ENCODE measurements at places on chromosomes 1 and 21.

- DNase-seq, result no peak
These were observed 55.6 kb downstream of the SSX2IP start for GRCh38 chr1:84634536-84635205.

- no peak for DNase-seq
These were observed 6.0 kb downstream of the TOR1AIP1 start for GRCh38 chr1:179888071-179888470.

- no peak for DNase-seq
These were observed 311.5 kb upstream of the DEPDC1 start for GRCh38 chr1:68808351-68808750.

DNA sequence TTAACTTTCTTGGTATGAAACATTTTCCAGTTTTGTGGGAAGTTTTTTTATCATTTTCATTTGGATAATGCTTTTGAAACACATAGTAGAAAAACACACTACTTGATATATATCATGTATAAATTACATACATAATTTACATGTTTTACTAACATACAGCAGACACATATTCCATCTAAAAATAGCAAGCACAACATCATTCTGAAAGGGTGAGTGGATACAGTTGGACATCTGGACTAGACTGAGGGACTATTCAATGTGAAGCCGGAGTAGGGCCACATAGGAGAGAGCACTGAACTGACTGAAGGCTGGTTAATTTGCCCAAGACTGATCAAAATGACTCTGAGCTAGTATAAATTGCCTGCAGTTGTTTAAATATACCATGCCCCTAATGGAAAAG is 11.7 kb downstream of the CDKN2C start:
- no peak for DNase-seq

GRCh38 chr1:228905701-228906101 is 170.4 kb downstream of the RHOU start:
- no peak for DNase-seq

DNA sequence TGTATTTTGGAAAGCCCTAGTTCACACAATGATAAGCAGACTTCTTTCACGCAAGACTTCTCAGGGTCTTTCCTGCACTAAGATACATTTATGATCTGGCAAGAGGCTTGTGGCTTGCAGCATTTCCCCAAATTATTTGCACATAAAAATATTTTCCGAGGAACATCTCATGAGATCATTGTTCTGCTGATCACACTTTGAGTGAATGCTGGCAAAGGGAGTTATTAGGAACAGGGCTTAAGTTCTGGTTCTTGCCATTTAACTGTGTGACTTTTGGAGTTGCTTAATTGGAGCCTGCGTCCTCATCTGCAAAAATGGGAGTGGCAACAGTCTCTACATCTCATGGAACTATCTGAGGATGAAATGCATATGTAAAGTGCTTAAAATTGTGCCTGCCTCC is 50.2 kb downstream of the GADD45A start:
- no peak for DNase-seq

- no peak for DNase-seq
These were observed 99.6 kb upstream of the FBXO28 start for GRCh38 chr1:224014330-224014649.

DNA sequence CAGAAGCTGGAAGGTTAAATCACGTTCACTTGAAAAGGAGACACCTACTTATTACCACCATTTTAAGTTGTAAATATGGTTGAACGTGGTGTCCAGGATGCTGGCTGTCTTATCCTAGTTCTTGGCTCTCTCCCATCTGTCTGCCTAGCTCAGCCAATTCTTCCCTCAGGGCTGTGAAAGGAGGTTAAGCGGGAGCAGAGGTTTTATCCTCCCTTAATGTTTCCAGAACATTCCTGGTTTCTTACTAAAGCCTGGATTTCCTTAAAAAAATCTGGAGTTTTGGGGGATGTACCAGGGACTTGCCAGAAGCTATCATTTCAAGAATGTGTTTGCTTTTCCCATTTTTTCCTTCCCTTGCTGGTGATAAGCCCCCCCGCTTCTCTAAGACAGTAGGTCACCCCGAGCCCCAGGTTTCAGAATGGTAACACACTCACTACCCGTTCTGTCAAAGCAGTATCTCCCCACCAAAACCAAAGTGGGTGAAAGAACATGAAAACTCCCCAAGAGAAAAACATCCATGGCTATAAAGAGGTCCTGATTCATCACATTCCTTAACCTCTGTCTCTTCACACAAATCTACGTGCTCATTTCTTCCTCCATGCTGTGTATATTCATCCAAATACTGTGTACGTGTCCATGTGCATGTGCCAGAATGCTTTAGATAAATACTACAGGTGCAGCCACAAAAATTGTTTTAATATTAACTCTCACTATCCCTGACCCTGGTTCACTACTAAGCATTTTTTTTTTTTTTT is 114.7 kb downstream of the MAP3K21 start:
- DNase-seq, result no peak

DNA sequence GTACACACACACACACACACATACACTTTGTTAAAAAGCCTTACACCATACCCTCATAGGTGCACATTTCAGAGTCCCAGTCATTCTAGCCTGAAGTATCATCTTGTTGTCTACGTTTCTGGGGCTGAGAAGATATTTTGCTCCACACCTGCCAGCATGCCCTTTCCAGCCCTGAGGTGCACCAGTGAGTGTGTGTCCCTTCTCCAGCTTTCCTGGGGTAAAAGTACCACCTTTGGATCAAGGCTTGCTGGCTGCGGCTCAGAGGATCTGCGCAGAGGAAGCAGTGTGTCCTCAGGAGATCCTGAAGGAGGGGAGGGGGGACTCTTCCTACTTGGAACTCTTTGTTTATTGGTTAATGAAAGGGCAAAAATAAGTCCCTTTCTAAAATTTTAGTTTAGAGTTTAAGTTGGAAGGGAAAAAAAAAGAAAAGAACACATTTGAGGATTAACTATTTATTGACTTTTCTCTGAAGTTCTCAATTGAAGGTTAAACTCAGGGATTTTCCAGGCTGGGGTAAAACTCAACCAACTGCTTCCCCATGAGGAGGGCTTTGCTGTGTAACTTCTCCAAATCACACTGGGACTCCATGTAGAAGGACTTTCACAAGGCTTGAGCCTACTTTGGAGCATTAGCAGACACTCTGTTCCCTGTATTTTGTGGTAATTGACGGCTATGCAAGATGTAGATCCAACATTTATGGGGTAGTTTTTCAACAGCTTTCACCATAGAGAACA is 200.3 kb upstream of the SGIP1 start:
- DNase-seq, result no peak

DNA sequence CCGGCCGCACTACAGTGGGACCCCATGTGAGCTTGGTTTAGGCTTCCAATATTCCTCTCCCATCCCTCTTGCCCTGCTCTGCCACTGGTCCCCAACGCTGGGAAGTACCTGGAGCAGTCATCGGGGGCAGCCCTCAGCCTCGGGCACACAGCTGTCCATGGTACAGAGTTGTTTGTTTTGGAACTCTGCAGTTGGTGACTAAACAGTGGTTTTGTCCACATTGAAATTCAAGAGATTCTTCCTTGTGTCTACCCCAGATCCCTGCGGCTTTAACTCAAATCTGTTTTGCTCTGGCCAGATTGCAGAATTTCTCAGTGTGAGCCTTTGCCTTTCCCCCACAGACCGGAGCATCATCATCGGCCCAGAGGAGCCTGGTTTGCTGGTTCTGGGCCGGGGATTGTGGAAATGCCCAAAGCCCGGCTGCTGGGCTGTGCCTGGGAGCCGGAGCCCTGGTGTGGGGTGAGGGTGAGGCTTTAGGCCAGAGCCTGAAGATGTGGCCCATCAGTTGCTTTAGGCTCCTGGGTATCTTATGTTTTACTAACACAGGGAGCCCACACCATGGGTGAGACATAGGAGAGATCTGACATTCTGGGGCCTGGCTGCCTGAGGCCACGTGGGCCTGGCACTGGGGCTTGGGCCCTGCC is 93.2 kb downstream of the ARHGEF10L start:
- no peak for DNase-seq

GRCh38 chr1:63703701-63704107 is 70.1 kb upstream of the ROR1 start:
- DNase-seq, result no peak

- no peak for DNase-seq
These were observed 207.2 kb downstream of the PTGER3 start for GRCh38 chr1:70840260-70840953.

GRCh38 chr1:214712737-214713136 is 109.7 kb downstream of the CENPF start:
- DNase-seq, result no peak

- DNase-seq, result no peak
These were observed 82.7 kb upstream of the ABCD3 start for GRCh38 chr1:94335447-94335846.

DNA sequence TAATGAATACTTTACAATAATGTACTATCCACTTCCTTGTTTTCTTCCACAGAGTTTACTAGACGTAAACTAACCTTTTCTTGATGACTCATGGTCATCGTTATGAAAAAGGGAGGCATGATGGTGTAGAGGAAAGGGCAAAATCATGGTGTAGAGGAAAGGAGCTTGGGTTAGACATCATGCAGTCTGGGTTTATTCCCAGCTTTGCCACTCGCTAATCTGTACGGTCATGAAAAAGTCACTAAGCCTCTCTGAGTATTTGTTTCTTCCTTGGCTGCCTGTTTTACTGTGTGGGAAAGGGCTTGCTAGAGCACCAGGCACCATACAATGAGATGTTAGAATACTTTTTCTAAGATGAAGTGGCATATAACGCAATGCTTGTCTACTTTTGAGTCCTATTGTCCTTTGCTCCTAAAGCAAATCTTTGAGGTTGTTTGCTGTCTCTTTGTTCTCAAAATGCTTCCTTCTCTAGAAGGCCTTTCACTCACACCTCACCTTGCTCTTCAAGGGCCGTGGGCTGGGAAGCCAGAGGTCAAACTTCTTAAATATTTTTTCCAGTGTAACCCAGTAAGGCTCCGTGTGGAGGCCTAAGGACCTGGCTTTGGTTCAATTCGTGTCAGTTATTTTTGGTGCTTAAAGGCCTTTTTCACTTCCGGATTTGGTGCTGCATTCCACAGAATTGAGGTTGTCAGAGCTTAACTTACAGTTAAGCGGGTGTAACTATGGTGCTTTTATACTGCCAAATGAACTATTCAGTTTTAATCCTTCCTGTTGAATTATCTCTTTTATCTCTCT is 9.9 kb upstream of the ETV3 start:
- no peak for DNase-seq

DNA sequence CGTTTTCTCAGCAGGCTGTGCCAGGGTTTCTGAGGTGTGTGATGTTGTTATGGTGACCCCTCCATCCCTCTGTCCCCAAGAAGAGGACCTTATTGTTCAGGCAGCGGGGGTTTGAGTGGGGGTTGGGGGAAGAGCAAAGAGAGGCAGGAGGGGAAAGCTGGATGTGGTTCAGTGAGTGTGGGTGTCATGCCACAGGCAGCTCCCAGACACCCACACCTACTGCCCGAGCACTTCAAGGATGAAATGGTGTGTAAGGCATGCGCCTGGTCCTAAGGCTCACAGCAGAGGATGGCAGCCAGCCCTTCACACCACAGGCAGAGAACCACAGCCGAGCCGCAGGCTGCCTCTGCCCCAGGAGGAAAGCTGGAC is 49.9 kb upstream of the STUM start:
- no peak for DNase-seq

- DNase-seq, result no peak
These were observed 671 bp upstream of the PYGO2 start for GRCh38 chr1:154962156-154962749.

DNA sequence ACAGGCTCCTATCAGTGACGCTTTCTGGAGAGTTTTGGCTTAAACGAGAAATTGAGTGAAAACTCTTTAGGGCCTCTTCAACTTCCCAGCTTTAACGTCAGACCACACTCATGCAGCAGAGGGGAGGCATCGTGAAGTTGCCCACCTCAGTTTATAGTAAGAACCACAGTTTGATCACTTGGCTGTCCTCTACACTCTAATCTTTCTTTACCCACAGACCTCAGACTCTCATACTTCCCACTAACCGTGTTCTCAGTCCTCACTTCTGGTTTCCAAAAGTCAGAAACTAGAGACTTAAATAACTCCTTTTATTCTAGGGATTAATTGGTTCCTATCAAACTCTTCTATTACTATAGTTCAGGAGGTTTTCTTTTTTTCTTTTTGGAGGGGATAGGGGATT is 302.2 kb downstream of the NTNG1 start:
- no peak for DNase-seq

- no peak for DNase-seq
These were observed 36.5 kb upstream of the CD5L start for GRCh38 chr1:157878059-157878458.

DNA sequence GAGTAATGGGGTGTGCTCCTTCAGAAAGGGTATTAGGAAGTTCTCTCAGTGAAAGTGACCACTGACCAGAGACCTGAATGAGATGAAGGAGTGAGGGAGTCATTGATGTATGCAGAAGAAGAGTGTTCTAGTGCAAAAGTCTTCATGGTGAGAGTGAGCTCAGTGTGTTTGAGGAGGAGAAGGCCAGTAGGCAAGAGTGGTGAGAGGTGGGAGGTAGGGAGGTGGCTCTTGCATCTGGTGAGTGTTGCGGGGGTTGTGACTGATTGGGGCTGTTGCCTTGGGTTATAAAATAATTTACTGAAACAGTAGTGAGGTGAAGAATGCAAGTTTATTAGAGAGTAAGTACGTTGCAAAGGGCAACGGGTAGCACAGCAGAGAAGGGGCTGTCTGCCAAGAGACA is 26.2 kb downstream of the FMN2 start:
- no peak for DNase-seq

GRCh38 chr1:112767646-112768045 is 52.5 kb upstream of the PPM1J start:
- no peak for DNase-seq

- DNase-seq, result no peak
These were observed 226.9 kb upstream of the IRF2BP2 start for GRCh38 chr1:234836776-234837357.

- DNase-seq, result no peak
These were observed 190.6 kb downstream of the FGGY start for GRCh38 chr1:59487335-59488031.

DNA sequence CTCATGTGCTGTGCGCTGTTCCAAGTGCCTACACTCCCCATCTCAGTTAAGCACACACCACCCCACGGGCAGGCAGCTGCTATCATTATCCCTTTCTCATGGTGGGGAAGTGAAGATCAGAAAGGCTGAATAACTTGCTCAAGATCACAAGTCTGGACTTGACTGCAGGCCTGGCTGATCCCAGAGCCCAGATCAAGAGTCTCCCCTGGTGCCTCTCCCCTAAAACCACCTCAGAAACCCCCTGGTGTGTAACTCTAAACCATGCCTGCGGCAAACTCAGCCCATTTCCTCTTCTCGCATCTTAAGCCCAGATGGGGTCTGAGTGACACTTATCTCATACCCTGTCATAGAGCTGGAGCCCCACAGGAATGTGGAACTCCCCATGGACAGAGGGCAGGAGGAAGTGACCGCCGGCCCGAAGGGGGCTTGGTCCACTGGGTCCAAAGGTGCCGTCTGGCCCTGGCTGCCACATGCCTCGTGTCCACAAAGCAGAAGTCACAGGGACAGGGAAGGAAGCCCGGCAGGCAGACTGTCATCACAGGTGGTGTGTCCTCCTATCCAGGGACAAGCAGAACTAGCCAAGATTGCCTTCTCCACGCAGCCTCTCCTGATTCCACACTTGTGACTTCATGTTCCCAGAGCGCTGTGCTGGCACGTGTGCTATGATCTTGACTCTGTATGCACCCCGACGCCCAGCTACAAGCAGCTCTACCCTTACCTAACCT is 92.1 kb downstream of the SYF2 start:
- DNase-seq, result no peak

GRCh38 chr21:42652527-42653230 is 742 bp upstream of the PDE9A start:
- no peak for DNase-seq

GRCh38 chr1:181482001-181482430 is 1.3 kb upstream of the CACNA1E start:
- no peak for DNase-seq

GRCh38 chr1:196098000-196098399 is 510.2 kb downstream of the KCNT2 start:
- DNase-seq, result no peak

GRCh38 chr21:19256934-19257660 is 853.5 kb upstream of the TMPRSS15 start:
- DNase-seq, result no peak

Data from stimulated activated CD4-positive, alpha-beta T cell treated with anti-CD3 and anti-CD28 coated beads, Interleukin-12 subunit alpha, Interleukin-12 subunit beta, amount 100 ng/mL, for 48 hours (primary cell).